Natural killer cell (primary cell): ENCODE measurements at places on chromosomes 16 and 17. TPM values are rescaled to one million over a fixed set of nuclear protein-coding genes. Genes with fewer than 3 reads are reported as not detected.

GRCh38 chr16:79282806-79283205 lies 317.7 kb downstream of the MAF start:
- H3K27ac ChIP-seq, result no peak overlapping the region
- H3K36me3 ChIP-seq, result no peaks in the 10 kb centered on the region
- H3K4me3 ChIP-seq, result no peak overlapping the region
- no peaks in the 10 kb centered on the region for H3K27me3 ChIP-seq

DNA sequence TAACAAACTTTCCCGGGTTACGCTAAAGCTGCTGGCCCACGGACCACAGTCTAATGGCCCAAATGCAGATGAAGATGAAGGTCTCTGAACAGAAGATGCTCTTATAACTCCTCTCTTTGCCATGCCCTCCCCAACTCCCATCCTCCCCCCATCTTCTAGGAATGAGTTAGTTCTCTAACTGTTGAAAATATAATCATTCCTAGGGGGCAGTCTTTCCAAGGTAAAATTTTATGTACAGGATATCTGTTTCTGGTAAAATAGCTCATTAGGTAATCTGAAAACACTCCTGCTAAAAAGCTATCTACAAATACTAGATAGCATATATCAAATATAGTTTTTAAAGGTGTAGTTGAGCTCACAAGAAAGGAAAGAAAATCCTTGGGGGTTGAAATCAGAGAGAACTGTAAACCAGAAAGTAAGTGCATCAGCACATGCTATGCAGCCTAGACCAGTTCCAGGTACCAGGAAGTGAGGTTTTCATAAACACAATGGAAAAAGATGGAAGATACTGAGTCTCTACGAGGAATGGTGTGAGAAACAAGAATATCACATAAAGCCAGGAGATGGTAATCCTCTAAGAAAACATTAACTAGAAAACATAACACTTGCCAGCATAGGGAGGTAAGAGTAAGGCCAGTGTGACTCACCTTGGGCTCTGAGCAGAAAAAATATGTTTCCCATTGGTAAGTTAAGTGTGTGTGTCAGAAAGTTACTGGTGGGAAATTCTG lies 38.1 kb downstream of the CMC2 start:
- H3K36me3 ChIP-seq, result peaks cover 2% of the 10 kb centered on the region
- H3K27ac ChIP-seq, result no peak overlapping the region
- H3K4me3 ChIP-seq, result no peak overlapping the region
- H3K4me1 ChIP-seq, result no peaks in the 10 kb centered on the region
- no peaks in the 10 kb centered on the region for H3K27me3 ChIP-seq

GRCh38 chr16:25063865-25064264 lies 47.7 kb upstream of the LCMT1 start:
- no peak for DNase-seq
- no peak overlapping the region for H3K4me3 ChIP-seq
- H3K27ac ChIP-seq, result peak overlapping the region; percentile 56
- no peaks in the 10 kb centered on the region for H3K36me3 ChIP-seq

DNA sequence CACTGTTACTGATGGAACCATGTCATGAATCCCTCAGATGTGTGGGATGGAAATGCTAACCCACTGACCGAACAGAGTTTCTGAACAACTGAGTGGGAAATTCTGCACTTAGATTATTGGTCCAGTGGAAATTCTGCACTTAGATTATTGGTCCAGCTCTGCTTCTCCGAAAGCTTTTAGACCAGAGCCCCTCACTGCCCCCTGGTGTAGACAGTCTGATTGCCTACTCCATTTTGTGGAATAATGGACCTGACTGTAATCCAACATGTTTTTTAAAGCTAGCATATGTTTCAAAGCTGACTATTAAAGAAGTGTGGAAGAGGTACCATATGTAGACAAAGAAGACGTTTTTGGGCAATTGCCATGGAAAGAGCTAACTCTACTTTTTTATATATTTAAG lies 50.3 kb upstream of the TBX2 start:
- H3K27me3 ChIP-seq, result no peaks in the 10 kb centered on the region
- H3K4me3 ChIP-seq, result no peak overlapping the region
- no peaks in the 10 kb centered on the region for H3K4me1 ChIP-seq

DNA sequence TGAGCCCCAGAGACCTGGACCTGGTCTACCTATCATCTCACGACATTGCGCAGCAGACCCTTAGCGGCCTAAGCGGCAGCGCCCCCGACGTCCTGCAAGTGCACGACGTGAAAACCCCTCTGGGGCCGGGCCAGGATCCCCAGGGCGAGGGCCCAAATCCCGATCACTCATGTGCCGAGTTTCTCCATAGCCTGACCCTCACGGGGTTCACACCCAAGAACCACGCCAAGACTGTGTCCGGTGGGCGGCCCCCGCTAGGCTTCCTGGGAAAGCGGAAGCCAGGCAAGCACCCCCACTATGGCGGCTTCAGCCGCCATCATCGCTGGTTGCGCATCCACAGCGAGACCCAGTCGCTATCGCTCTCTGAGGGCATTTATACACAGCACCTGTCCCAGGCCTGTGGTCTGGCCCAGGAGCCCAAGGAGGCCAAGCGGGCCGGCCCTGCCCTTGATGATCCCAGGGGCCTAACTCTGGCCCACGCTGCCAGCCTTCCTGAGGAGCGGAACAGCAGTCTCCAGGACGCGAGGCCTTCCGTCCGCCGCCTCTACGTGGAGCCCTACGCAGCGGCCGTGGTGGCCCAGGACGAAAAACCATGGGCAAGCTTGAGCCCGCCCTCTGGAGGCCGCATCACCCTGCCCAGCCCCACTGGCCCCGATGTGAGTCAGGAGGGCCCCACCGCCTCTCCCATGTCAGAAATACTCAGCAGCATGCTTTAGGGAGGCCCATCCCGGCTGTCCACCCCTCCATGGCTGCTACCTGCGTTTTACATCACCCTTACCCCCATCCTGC lies 82.8 kb upstream of the NOG start:
- no peak for DNase-seq
- no peaks in the 10 kb centered on the region for H3K27me3 ChIP-seq
- no peaks in the 10 kb centered on the region for H3K36me3 ChIP-seq

- peaks cover 30% of the 10 kb centered on the region for H3K27me3 ChIP-seq
- peak; percentile 58 for DNase-seq
- H3K4me3 ChIP-seq, result no peak overlapping the region
- H3K4me1 ChIP-seq, result peaks cover 41% of the 10 kb centered on the region
These were observed 3.6 kb upstream of the WDR24 start for GRCh38 chr16:693766-694165.

- no peaks in the 10 kb centered on the region for H3K36me3 ChIP-seq
- DNase-seq, result no peak
- H3K27ac ChIP-seq, result no peak overlapping the region
- H3K27me3 ChIP-seq, result no peaks in the 10 kb centered on the region
- H3K4me1 ChIP-seq, result no peaks in the 10 kb centered on the region
These were observed 476.9 kb upstream of the GOT2 start for GRCh38 chr16:59210955-59211541.

- H3K4me1 ChIP-seq, result peaks cover 94% of the 10 kb centered on the region
- peak; percentile 43 for DNase-seq
- H3K4me3 ChIP-seq, result peak overlapping the region; percentile 1
These were observed 34.4 kb downstream of the CMIP start for GRCh38 chr16:81478876-81479511.

- no peaks in the 10 kb centered on the region for H3K4me1 ChIP-seq
- no peak overlapping the region for H3K4me3 ChIP-seq
- H3K36me3 ChIP-seq, result no peaks in the 10 kb centered on the region
- no peaks in the 10 kb centered on the region for H3K27me3 ChIP-seq
- H3K27ac ChIP-seq, result no peak overlapping the region
- DNase-seq, result no peak
These were observed 39.0 kb downstream of the PRKCA start for GRCh38 chr17:66341462-66341861.

DNA sequence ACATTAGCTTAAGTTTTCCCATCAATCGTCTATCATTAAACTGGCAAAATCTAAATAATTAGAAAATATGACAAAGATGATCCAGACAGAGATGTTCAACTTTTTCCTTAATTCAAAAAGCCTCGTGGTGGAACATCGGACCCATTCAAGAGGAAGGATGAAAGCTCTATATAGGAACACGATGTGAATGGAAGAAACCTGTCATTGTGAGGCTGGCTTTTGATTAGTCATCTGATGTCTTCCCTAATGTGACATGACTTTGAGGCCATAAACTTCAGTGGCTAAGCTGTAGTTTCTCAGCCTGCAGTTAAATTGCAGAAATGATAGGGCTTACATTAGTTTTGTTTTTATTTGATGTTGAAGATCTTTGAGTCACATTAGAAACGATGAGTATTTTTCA lies 1.0 kb downstream of the AMZ2 start:
- H3K4me1 ChIP-seq, result peaks cover 45% of the 10 kb centered on the region
- peak overlapping the region; percentile 100 for H3K27ac ChIP-seq
- H3K27me3 ChIP-seq, result no peaks in the 10 kb centered on the region
- peak overlapping the region; percentile 95 for H3K4me3 ChIP-seq
- peak; percentile 56 for DNase-seq

- no peak overlapping the region for H3K27ac ChIP-seq
These were observed 51.3 kb upstream of the TMC5 start for GRCh38 chr16:19366391-19366790.

GRCh38 chr16:22316411-22316811 lies 19.2 kb downstream of the POLR3E start:
- peak; percentile 12 for DNase-seq
- H3K27ac ChIP-seq, result no peak overlapping the region

DNA sequence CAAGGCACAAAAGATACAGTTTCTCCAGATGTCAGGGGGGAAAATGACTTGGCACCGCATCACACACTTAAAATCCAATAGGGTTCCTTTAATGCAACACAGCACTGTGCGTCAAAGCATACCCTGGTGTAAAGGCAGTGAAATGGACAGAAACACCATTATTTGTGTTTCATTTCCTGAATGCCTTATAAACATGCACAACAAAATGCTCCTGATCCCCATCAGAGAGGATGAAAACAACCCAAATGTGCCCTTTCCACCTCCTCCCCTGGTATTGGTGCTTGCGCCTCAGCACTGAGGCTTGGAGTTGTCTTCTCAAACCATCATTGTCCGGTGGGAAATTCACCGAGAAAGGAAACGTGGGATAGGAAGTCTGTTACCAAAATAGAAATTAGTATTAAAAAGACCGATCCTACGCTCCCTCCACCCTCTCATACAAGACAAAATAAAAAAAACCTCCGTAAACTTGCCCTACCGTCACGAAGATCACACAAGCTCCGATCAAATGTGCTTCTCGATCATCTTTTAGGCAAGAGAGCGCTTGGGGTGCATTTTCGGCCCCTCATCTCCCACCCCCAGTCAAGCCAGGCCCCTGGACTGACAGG lies 722 bp downstream of the CDC27 start:
- peak; percentile 48 for DNase-seq
- H3K4me1 ChIP-seq, result peaks cover 30% of the 10 kb centered on the region
- peak overlapping the region; percentile 85 for H3K27ac ChIP-seq
- no peaks in the 10 kb centered on the region for H3K27me3 ChIP-seq

DNA sequence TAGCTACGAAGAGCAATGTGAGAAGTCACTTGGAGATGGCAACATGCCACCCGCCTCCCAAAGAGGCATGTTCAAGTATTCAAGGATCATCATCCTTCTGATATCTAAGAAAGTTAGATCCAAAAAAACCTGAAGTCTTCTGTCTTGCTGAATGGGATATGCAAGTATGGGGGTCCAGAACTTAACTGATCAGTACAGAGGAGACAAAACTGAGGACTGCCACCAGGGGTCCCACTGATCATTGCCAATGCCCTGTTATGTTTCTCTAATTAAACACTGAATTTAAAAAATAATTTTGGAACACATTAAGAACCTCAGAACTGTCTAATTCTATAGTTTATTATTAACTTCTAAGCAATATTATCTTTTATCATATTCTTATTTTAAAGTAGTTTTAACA lies 99.7 kb downstream of the CDH8 start:
- H3K36me3 ChIP-seq, result no peaks in the 10 kb centered on the region
- H3K4me3 ChIP-seq, result no peak overlapping the region
- no peaks in the 10 kb centered on the region for H3K4me1 ChIP-seq
- DNase-seq, result no peak
- no peaks in the 10 kb centered on the region for H3K27me3 ChIP-seq
- no peak overlapping the region for H3K27ac ChIP-seq

- no peak for DNase-seq
- peaks cover 29% of the 10 kb centered on the region for H3K4me1 ChIP-seq
- no peak overlapping the region for H3K4me3 ChIP-seq
- no peaks in the 10 kb centered on the region for H3K27me3 ChIP-seq
- no peak overlapping the region for H3K27ac ChIP-seq
These were observed 54.3 kb downstream of the SOCS1 start for GRCh38 chr16:11201498-11202259.

GRCh38 chr17:17134051-17134956 lies 71.8 kb downstream of the PLD6 start:
- H3K4me3 ChIP-seq, result no peak overlapping the region
- peaks cover 87% of the 10 kb centered on the region for H3K36me3 ChIP-seq
- no peak for DNase-seq
- H3K27ac ChIP-seq, result no peak overlapping the region
- H3K4me1 ChIP-seq, result peaks cover 15% of the 10 kb centered on the region

GRCh38 chr17:38724337-38724988 lies 5.7 kb upstream of the CISD3 start:
- no peak for DNase-seq
- peaks cover 73% of the 10 kb centered on the region for H3K4me1 ChIP-seq
- H3K4me3 ChIP-seq, result peak overlapping the region; percentile 15
- no peaks in the 10 kb centered on the region for H3K27me3 ChIP-seq
- peak overlapping the region; percentile 82 for H3K27ac ChIP-seq
- peaks cover 36% of the 10 kb centered on the region for H3K36me3 ChIP-seq

DNA sequence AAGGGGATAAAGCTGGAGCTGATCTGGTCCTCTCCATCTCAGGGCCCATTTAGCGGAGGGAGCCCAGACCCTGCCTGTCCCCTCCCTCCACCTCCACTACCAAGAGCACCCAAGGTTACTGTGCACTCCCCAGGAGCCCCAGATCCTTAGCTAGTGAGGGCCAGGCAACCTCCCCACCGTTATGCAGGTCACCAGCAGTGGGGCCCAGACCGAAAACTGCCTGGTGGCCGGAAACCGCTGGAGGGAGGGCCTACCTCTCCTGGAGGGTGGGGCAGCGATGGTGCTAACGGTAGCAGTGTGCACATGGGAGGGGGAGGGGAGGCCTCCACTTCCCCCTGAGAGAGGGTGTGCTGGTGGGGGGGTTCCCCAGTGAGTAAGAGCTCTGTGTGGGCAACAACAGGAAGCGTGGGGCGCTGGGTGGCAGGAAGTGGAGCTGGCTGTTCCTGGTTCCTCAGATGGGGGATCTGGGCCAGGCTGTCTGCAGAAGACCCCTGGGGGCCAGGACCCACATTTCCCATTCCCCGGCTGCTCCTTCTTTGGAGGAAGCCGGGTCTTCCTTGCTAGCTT lies 4.4 kb downstream of the FMNL1 start:
- DNase-seq, result peak; percentile 89
- H3K36me3 ChIP-seq, result peaks cover 6% of the 10 kb centered on the region

The DOC2B gene
- not detected for total RNA-seq

The AGRP gene
- 0.50 TPM for total RNA-seq

The LGALS9C gene
- 118 TPM for total RNA-seq

The TMEM235 gene
- not detected for total RNA-seq

The KCNG4 gene
- not detected for total RNA-seq

The ABCC12 gene
- not detected for total RNA-seq

The STH gene
- not detected for total RNA-seq

The MRPS23 gene
- 17.2 TPM for total RNA-seq

The ZP2 gene
- total RNA-seq, result not detected

The ABCC11 gene
- total RNA-seq, result not detected

The SAT2 gene
- total RNA-seq, result 71.6 TPM

The KRTAP4-9 gene
- not detected for total RNA-seq
